ENCODE measurements at places on chromosomes 6 and 20.

DNA sequence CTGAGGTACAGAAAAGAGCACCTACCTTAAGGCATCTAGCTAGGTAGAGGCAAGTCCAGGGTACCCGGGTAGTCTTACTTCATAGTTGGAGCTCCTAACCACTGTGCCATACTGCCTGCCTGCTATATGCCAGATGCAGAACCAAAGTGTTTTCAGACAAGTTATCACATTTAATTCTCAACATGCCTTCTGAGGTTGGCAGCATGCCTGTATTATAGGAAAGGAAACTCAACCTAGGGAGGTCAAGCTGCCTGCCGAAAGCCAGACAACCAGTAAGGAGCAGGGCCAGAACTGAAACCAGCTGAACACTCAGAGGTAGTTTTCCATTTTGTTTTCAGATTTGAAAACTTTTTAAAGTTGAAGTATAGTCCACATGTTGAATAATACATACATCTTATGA lies 5.4 kb downstream of the CTNNBL1 start:
- DNase-seq, result no peak

DNA sequence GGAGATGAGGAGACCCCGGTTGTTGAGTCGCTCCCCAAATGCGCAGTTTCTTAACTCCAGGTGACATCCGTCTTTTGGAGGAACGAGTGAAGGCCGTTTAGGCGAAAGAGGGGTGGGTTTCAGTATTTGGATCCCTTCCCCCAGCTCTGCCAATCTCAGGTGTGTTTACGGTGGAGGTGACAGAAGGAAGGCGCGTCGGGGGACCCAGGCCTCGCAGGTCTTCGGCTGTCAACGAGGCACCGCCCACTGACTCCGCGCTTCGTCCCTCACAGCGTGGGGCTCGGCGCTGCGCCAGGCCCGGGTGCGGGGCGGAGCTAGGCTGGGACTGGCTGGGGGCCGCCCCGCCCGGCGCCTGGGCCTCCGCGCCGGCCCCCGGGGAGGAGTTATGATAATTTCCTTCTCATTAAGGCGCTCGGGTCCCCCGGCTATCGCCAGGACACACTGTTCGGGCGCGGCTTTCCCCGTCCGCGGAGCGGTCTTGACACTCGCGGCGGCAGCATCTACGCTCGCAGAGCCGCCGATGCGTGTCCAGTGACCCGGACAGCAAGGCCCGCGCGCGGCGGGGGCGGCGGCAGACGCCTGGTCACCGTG lies at the start of gene TFAP2C:
TSS of gene TFAP2C (plus strand) at position 434 of the 591 bp plus-strand sequence. CDS start 239 bp downstream, outside the sequence.
- DNase-seq, result peak; percentile 5

- no peak for DNase-seq
These were observed 69.4 kb upstream of the BMP2 start for GRCh38 chr20:6698056-6698455.

DNA sequence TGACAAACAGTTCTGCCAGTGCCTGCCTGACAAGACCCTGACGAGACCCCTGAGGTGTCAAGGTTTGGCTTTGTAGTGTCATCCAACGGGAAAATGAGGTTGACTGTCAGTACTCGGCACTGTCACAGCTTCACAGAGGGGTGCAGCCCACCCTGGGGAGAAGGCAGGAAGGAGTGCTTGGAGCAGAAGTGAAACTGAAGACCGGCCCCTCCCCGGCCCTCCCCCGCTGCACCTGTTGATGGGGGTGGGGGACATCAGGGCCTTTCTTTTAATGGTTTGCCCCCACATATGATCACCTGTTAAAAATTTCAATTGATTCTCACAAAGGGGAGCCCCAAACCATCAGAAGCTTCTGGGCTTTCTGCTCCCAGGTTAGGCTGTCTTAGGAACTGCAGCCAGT lies 6.8 kb downstream of the PMEPA1 start:
- no peak for DNase-seq

- DNase-seq, result no peak
These were observed 1.2 kb downstream of the TAB2 start for GRCh38 chr6:149318581-149319286.

- no peak for DNase-seq
These were observed 95.8 kb upstream of the UST start for GRCh38 chr6:148650941-148651505.

DNA sequence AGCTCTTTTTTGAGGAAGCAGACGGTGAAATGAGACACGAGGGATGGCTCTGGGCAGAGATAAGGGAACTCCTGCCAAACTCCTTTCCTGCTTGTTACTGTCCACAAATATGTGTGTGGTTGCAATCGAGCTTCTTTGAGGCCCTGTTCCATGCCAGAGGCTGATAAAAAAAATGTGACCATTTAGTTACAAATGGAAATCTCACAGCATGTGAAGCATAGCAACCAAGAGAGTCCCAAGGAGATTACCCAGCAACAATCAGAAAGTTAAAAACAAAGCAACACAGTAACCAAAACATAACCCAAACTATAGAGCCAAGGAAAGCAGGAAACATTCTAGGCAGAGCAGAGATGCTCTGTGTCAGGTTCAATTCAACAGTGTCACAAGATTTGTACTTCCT lies 35.4 kb upstream of the HMGN3 start:
- no peak for DNase-seq

DNA sequence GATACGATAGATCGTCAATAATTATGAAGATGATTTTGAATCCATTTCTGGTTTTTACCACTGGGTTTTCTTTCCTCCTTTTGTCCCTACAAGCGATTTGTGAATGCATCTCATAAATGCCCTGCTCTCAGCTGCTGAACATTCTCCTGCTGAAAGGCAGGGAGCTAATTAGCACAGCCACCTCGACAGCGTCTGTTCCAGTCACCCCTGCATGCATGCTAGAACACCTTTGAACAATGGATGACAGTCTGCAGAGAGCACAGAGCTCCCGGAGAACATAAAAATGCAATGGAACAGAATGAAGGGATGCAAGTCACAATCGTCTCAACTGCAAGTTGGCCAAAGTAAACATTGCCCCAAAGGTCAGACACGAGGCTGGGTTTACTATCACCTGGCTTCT lies 105.8 kb downstream of the SLC35B3 start:
- DNase-seq, result no peak

GRCh38 chr6:43673444-43674084 lies 14.0 kb downstream of the MRPS18A start:
- DNase-seq, result no peak

- DNase-seq, result no peak
These were observed 10.6 kb downstream of the SIRPG start for GRCh38 chr20:1646975-1647431.

DNA sequence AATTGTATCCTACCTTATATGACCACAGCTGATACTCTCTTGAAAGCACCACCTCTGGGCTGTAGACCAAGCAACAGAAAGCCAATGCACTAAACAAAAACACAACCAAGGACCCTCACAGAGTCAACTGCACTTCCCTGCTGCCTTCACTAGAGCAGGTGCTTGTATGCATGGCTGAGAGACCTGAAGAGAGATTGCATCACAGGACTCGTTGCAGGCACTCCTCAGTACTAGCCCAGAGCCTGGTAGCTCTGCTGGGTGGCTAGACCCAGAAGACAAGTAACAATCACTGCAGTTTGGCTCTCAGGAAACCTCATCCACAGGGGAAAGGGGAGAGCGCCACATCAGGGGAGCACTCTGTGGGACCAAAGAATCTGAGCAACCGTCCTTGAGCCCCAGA lies 521.6 kb upstream of the IMPG1 start:
- DNase-seq, result no peak

DNA sequence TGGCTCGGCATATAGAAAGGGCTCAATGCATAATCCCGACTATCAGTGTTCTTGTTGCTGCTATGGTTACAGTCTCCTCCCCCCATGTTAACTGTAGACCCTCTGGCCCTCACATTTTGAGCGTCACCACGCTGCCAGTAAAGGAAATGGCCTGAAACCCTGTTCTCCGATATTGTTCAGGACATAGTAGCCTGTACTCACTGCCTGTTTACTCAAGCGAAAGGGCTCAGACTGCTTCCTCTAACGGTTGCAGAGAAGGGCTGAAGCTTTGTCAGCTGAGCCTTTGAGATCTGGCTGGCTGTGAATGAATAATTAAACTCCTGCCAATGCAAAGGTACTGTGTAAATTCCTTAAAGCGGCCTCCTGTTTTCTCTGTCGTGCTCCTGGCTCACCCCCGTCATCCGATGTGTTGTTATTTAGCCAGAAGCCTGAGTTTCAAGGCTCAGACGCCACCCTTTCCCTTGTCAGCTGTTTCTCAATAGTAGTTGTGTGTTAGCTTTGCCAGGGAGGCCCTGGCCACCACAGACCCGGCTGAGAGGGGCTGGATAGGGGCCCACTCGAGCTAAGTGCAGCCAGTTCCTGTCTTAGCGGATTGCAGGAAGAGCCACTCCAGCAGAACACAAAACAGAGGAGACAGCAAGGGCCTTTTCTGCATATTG lies 31.2 kb upstream of the RALGAPA2 start:
- no peak for DNase-seq

DNA sequence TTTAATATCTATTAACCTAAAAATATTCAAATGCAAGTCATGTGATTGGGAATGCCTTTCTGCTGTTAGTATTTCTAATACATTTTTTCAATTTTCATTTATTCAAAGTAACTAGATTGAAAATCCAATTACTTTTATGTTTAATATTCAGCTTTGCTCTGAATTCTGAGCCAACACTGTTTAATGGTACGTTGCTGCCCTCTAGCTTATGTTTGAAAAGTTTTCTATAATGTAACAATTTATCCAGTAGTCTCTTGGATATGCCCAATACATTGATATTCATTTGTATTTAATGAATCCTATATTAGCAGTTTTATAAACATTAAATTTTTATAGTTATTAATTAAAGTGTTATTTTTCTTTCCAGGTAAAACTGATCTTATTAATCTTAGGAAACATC lies 47.4 kb downstream of the LGSN start:
- DNase-seq, result no peak

DNA sequence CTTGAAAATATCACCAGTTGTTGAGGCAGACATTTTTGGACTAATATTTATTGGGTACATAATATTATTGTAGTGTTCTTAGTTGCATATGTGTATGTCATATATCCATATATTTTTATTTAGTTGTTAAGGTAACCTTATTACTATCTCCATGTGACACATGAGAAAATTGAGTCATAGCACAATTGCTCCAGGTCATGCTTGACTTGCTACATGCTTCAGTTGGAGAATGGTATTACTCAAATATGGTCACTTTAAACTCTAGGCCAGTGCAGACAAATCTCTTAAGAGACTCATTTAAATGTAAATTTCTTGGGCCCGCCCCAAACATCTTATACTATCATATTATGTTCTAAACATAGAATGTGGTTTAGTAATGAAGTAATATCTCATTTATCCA lies 246.1 kb downstream of the RIMS1 start:
- DNase-seq, result no peak

- DNase-seq, result no peak
These were observed 49.8 kb downstream of the KCTD20 start for GRCh38 chr6:36492621-36493020.

DNA sequence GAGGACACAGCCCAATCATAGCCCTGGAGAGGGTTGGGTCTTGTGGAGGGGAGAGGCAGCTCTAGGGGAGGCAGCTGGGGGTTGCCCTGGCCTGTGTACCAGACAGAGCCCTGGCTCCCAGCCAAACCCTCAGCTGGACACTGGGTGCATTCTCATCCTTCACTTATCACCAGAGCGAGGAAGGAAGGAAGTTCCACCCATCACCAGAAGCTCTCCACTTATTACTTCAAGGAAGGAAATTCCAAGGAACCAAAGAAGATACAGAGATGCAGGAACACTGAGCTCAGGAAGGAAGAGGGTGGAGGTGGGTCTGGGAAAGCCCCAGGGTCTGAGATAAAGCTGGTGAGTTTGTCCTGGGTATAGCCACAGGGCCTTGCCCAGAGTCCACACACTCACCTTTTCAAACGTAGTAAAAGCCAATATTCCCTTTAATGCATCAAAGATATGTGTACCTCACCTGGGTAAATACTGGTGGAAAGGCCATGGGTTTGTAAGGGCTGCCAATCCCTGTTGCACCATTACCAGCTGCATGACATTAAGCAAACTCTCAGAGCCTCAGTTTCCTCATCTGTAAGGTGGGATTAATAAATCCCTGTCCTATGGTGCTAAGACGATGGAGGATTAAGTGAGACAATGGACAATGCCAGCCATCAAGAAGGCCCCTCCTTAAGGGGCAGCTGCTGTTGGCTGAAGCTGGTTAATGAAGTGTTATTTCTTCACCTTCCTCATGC lies 109.7 kb upstream of the NAA20 start:
- no peak for DNase-seq

DNA sequence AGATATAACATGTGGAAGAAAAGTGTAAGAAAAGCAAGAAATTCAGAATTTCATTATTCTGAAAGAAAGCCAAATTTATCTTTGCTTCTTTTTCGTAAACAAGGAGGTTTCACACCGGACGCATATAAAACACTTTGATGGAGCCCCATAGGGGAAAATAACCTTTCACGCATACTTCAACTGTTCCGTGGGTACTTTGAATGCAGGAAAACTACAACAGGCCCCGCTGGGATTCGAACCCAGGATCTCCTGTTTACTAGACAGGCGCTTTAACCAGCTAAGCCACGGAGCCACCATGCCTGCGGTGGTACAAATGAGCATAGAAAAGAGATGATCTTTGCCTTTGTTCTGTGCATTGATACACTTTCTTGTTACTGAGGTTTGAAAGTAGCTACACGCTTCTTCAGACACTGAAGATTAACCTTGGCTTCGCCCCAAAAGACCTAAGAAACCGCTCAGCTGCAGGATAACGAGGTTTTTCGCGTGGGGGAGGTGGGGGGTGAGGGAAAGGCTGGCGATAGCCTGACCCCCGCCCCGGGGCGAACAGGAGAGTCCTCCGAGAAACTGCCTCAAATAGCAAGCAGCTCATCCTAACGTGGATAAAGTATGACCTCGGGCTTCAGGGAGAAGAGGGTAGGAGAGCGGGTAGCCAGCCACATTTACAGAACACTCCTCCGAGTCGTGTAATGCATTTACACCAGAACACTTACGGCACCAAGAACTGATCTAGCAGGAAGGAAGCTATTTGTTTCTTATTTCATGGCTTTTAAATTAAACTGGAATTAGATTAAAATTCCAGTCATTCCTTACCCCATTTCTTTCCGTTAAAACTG lies 5.3 kb upstream of the HMGN4 start:
- DNase-seq, result peak; percentile 87

GRCh38 chr20:53444401-53445149 lies 149.1 kb downstream of the ZNF217 start:
- no peak for DNase-seq

- no peak for DNase-seq
These were observed 116.2 kb downstream of the LCA5 start for GRCh38 chr6:79421001-79421411.

- DNase-seq, result no peak
These were observed 68.4 kb downstream of the YTHDF1 start for GRCh38 chr20:63147532-63147931.

DNA sequence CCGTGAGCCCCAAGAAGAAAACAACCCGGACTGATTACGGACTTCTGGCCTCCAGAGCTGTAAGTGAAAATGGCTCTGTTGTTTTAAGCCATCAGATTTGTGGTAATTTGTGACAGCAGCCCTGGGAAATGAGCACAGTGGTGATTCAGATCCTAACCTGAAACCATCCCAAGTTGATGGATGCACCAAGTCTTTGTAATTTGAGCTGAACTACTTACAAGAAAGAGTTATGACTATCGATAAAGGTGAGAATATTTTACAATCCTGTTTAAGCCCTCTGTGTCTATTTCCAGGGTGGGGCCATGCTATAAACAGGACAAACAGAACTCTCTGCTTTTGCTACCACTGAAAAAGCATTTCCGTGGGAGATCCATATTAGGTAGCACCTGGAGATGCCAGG lies 19.1 kb upstream of the RIN2 start:
- DNase-seq, result no peak

- peak; percentile 30 for DNase-seq
These were observed 4.4 kb downstream of the CPNE1 start for GRCh38 chr20:35660122-35660937.

Data from T-helper 2 cell treated with Interferon-gamma antibody and Interleukin-4, amounts not matched to agents 5 μg/mL and 100 μg/mL, for 36 hours (primary cell).